Dermis microvascular lymphatic vessel endothelial cell (primary cell): ENCODE measurements at places on chromosomes 4 and X.

GRCh38 chr4:86876894-86877685, 15.1 kb downstream of the C4orf36 start:
- DNase-seq: no peak

DNA sequence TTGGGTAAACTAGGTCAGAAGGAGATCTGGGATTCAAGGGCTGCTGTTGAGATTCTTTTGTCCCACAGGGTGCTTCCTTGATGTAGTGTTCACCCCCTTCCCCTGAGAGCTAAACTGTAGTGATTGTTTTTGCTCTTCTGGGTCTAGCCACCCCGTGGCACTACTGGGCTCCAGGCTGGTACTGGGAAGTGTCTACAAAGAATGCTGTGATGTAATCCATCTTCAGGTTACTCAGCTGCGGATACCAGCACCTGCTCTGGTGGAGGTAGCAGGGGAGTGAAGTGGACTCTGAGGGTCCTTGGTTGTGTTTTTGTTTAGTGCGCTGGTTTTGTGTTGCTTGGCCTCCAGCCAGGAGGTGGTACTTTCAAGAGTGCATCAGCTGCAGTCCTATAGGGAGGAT, 365.5 kb downstream of the ZNF674 start:
- DNase-seq: no peak

GRCh38 chr4:78591404-78591803, 39.8 kb downstream of the ANXA3 start:
- peak; percentile 30 for DNase-seq

DNA sequence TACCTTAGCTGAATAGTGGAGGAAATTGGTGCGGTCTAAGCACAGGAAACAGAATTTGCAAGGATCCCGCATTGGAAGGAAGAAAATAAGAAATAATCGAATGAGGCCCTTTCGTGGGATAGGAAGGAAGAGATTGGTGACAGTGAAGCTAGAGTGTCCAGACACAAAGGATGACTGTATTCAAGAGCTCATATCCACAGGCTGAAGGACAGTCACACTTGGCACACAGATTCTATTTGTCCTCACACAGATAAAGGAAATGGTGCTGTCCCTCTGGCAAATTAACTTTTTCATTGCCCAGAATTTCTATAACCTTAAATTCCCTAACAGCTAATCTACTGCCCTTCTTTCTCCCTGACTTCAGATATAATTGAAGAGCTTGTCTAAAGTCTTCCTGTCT, 2188.9 kb upstream of the TENM3 start:
- no peak for DNase-seq

DNA sequence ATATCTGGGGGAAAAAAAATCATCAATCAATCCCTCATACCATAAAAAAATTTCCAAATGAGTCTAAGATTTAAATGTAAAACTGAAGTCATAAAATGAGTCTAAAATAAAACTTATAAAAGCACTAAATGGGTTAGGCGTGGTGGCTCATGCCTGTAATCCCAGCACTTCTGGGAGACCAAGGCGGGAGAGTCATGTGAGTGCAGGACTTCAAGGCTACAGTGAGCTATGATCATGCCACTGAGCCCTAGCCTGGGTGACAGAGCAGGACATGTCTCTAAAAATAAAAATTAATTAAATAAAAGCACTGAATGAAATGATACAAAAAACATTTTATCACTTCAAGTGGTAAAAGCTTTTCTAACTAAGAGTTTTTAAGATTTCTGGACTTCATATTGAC, 83.3 kb downstream of the LRBA start:
- no peak for DNase-seq

DNA sequence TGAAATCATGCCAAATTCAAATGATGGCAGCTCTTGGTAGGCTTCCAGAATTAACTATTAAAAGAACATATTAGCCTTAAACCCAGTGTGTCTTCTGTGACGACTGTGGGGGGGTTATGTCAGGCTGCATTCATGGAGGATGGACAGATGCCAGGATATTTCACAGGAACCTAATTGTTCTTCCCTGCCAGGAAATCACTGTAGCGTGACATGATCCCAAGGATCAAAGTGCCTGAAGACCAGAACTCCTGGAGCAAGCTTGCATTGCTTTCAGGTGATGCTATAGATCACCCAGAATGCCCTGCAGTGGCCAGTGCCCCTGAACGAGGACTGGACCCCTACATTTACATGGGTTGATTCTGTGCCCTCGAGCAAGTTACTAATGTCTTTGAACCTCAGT, 1093.0 kb upstream of the TENM3 start:
- DNase-seq: no peak

- peak; percentile 27 for DNase-seq
Measured at GRCh38 chr4:48275247-48275646, 5.6 kb upstream of the TEC start.

DNA sequence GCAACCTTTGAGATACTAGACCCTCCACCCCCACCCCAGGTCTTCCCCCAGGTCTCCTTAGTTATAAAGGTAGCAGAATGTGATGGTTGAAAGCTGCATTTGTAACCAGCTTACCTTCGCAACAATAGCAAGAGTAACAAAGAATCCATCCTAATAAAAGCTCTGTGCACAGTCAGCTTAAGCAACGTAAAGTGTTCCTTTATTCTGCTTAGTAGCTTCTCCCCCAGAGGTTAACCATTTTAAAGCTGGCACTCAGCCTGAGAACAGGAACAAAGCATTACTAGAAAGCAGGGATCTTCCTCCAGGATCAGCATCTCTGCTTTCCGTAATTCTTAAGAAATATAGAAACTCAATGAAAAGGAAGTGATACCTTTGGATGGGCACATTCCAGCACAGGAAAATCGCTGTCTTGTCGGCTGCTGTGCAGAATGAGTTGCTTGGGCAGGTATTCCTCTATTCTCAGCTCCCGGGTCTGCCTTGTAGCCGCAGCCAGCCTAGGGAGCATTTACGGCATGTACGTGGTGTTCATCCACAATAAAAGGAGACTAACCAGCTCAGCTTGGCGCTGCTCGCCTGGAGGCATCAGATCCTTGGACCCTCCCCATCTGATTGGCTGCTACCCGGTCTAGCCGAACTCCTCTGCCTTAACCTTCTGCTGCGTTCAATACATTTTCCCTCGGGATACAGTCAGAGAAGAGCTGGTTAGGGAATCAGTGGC, 113.0 kb upstream of the TLR3 start:
- DNase-seq: no peak

DNA sequence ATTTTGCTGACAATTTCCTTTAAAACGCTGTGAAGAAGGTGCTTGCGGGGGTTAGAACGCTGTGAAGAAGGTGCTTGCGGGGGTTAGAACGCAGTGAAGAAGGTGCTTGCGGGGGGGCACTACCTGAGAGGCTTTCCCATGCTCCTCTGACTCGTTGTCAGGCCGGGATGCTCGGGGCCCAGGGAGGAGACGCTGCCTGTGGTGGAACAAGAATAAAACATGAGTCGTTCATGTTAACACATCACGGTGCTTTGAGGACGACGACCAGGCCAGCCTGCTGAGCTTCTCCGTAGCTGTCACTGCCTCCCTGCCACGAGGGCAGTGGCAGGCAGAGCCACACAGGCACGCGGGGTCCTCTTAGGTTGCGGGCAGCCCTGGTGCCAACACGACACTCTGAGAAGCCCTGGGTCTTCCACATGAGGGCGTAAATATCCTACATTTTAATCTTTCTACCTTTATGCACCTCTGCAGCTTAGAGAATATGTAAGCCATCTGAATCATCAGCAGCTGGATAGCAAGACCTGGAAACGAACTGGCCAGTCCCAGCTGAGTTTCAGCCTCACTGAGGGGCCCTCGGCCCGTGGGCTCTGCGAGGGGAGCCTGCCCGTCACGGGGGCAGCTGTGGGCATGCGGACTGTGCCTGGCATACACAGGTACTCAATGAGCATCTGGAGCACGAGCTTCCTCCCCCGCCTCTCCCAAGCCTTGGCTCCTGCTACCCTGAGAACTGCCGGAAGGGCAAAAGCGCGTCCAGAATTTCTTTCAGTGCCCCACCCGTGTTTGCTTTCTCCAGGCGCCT, 47.0 kb downstream of the FGFRL1 start:
- no peak for DNase-seq

DNA sequence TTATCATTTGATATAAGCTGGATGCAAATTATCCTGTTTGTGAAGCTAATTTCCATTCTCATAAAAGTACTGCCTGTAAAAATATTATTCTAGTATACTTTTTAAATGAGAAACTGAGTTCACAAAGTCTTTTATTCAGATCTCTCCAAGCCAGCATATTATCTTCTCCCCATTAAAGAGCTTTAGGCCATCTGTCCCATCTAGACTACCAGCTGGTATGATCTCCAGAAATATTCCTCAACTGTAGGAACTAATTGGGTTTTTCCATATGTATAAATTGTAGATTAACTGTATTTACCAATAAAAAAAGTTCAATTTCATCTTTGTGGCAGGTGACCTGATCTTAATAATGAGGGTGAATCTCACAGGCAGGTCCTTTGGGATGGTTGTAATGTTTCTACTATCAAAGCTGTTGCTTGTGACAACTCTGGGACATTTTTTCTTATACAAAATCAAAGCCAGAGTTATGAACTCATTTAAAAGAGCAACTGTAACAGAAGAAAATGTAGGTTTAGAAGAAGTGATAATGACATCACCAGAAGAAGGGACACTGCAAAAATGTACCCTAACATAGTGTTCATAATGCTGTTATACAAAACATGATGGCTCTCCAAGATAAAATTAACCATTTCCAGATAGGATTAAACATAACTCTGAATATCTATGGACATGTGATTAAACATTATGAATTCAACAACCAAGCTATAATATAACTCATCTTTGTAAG, 132.8 kb downstream of the KCNIP4 start:
- DNase-seq: no peak

DNA sequence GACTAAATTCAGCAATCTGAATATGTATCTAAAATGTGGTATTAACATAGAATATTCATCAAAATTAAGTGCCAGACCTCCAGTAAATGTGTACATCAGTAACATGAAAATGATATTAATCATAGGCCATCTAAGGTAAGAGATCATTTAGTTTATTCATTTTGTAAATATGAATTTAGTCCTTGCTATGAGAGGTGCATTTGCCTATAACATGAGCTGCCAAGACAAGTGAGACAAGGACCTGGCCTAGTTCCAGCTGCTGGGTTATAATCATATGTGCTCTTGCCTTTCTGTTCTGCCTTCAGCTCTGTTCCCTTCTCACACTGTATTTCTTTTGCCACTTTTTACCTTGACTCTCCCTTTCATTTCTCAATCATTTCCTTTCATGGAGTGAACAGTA, 160.0 kb downstream of the STIM2 start:
- no peak for DNase-seq

DNA sequence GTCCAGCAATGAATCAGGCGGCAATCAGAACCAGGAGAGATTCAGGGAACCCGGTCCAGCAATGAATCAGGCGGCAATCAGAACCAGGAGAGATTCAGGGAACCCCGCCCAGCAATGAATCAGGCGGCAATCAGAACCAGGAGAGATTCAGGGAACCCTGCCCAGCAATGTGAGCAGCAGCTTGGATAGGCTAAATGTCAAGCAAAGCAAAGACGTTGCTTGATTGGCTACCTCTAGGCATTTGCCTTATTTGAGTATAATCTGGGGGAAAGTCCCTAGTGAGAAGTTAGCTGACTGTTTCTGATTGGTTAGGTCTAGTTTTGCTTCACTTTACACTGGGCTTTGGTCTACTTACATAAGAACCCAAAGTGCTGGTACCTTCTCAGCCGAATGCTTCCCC, 1212.2 kb upstream of the TENM3 start:
- no peak for DNase-seq

- DNase-seq: no peak
Measured at GRCh38 chr4:985123-985830, 1.6 kb upstream of the IDUA start.

GRCh38 chrX:122046226-122046625, 998.8 kb downstream of the GLUD2 start:
- no peak for DNase-seq

DNA sequence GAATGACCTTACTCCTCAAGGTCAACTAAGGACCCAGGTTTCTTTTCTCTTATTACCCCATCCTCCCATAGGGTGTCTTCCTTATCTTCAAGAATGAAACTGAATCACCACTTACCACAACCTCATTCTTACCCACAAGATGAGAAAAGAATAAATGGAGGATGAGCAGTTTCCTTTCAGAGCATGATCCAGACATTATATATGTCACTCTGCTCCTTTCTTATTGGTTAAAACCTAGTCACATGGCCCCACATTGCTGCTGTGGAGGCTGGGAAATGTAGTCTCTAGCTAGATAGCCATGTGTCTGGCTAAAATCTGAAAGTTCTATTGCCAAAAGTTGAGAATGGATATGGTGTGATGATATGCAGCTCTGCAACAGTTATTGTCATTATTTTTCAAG, 62.4 kb upstream of the RAI2 start:
- DNase-seq: no peak
